ENCODE measurements at places on chromosomes 7 and 10.

GRCh38 chr10:70930263-70931000, 42.1 kb upstream of the PCBD1 start:
- DNase-seq, result no peak

DNA sequence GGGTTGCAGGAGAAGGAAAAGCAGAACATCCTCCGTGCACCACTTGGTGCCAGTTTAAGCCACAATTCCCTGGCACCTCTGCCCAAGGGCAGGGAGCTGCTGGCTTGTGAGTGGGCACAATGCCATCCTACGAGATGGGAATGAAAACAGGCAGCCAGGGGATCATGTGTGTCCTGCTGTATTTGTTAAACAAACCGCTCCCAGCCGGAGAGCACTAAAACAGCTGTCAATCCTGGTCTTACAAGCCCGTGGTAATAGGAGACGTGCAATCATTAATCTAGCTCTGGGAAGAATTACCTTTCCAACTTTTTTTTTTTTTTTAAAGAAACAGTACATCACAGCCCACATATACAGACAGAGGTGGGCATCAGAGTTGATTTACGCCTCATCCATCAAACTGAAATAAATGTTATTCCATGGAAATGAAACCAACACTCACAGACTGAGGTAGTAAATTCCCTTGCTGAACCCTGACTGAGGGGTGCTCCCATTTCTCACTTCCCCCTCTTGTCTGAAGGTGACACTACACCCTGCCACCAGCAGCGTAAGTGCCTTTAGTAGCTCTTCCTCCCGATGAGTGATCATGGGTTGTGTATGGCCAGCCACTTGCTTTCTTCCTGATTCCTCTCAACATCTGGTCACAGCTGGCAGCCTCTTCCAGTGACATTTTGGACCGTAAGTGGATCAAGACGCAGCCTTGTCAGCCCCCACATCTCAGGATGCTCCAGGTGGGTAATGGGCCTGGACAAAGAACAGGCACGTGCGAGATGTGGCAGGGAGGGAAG, 143.8 kb downstream of the TEX36 start:
- peak; percentile 90 for DNase-seq

GRCh38 chr10:47060356-47060755, 149.1 kb downstream of the PTPN20 start:
- DNase-seq, result no peak

DNA sequence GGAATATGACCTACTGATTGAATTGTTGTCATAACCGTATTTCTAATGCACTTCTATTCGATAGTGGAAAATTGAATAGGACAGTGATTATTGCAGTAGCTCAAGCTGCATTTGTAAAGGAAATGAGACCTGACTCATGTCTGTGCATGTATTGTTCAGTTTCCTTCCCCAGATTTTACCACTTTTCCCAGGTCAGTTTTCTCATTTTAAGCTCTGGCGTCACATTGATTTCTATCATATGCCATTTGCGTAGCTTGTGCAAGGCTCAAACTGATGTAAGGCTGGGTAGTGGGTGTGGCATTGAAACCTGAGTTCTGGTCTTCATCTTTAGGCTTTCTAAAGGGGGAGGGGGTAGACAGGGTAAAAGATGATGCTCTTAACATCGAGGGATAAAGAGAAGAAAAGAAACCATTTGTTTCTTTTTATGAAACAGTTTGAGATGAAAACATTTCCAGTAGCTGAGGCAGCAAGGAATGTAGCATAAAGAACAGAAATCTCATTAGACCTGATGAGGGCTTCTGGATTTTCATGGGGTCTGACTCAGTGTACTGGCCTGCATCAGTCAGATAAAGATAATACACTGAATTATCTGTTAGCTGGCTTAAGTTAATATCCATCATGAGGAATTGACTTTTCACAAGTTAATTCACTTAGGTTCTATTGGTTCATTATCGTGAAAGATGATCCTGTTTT, 182.3 kb upstream of the CDCA7L start:
- DNase-seq, result no peak

- no peak for DNase-seq
These were observed 49.5 kb downstream of the VIPR2 start for GRCh38 chr7:159094919-159095915.

DNA sequence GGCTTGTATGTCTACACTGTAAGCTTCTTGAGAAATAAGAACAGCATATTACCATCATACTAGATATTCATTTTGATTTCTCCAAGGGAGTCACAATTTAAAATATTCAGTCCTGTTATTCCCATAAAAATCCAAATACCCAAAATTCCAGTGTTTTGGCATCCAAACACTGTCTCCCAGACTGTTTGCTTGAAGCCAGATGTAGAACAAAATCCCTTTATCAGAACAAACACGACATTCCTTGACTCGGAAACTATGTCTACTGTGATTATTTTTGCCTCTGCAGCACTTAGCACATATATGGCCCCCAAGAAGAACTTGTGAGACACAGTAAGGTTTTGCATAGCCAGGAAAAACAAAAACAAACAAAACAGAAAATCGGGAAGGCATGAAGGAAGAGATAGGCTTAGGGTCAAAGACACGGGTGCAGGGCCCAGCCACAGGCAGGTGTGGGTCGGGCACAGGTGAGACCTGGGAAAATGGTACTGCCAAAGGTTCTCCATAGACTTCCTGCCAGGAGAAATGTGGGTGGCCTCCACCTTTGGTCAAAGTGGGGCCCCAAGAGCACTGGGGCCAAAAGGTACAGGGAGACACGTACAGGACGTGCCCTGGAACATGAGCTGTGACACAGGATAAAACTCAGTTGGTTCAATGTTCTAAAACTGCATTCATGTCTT, 36.5 kb downstream of the CPXM2 start:
- DNase-seq, result no peak

DNA sequence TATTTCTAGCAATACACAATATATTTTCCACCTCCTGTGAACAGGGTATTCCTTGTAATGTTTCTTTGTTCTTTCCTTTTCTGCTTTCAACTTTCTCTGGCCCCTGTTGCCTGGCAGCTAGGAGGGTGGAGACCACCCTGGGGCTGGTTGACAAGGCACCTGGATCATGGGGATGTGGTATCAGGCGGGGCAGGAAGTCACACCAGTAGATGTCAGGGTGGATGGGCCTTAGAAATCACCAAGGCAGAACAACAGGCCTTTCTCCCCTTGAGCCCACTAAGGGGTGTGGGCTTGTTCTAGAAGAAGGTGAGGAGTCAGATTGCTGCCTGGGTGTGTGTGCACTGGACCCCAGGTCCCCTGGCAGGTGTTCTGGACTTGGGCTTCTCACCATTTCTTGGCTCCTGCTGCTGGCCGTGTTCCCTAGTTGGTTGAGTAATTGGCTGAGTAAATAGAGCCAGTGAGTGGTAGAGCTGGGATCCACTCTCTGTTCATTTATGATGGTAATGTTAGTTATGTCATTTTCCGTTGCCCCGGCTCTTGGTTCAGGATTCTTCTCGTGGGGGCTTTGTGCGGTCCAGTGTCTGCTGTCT, 24.9 kb downstream of the ZNF783 start:
- no peak for DNase-seq

DNA sequence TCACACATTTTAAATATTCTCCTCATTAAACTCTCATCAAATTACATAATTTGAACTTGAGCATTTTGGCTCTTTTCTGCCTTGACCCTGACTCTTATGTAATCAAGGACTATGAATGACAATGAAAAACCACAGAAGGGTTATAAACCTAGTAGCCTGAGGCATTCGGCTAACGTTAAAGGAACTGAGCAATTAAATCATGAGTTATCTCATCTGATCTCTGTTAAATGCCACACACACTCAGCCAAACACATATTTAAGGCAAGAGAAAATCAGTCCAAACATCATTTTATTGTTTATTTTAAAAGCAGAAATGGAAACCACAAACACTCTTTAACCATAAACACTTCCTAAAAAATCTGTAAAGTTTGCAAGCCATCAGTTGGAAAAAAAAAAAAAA, 204.3 kb downstream of the DGKI start:
- DNase-seq, result no peak

DNA sequence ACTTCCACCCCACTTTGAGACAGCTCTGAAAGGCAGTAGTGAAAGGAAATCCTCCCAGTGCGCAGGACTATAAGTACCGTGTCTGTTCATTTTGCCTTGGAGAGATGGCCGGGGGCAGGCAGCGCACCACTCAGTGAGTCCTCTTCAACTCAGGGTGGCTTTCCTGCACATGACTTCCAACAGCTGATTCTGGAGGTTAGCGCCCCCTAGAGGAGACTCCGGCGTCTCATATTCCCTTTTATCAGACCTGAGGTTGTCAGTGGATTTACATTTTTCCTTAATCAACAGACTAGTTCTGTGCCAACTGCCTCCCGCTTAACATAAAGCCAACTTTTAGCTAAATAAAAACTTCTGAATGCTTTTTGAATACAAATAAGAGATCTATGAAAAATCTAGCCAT, 101.0 kb downstream of the HERPUD2 start:
- no peak for DNase-seq

GRCh38 chr7:158479021-158479663, 108.5 kb downstream of the PTPRN2 start:
- DNase-seq, result no peak
